Activated CD4-positive, alpha-beta T cell treated with anti-CD3 and anti-CD28 coated beads, Interleukin-2, amount 50 U/mL, for 24 hours (primary cell): ENCODE measurements at places on chromosomes 1 and 21.

DNA sequence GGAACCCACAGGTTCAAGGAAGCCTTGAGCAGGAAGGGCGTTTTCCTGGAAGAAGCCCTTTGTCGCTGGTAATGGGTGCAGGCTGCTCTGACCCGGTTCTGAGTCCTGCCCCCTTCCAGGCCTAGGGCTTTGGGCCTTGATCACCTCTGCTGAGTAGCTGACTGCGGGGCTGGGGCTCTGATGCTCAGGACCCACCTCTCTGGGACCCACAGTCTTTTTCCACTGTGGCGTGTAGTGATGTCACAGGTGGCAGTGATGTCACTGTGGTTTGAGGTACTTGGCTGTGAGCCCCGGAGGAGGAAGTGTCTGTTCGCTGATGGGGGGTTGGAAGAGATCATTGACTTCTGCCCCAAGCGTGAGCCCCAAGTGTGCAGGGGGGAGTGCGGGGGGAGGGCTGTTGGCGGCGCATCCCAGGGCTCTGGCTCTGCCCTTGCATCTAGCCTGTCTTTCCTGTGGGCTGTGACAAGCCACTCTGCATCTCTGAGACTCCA is 6.9 kb downstream of the TNFRSF1B start:
- peak; percentile 66 for DNase-seq

DNA sequence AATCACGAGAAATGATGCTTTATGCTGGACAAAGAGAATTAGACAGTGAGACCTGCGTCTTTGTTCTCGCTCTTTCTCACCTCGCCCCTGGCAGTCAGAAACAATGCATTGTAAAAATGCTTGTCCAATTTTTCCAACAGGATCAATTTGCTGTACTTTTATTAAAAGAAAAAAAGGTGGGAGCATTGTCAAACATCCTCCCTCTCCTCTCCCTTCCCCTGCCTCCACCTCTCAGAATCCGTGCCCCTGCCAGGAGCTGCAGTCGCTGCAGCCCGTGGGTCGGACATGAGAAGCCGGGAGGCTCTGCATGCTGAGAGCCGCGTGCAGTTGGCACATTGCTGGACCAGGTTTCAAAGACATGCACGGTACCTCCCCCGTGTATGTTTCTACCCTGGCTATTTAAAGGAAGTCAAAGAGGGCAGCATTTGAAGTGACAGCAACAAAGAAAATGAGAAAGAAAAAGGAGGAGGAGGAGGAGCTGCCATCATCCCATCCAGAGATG is 161.0 kb upstream of the KAZN start:
- no peak for DNase-seq

DNA sequence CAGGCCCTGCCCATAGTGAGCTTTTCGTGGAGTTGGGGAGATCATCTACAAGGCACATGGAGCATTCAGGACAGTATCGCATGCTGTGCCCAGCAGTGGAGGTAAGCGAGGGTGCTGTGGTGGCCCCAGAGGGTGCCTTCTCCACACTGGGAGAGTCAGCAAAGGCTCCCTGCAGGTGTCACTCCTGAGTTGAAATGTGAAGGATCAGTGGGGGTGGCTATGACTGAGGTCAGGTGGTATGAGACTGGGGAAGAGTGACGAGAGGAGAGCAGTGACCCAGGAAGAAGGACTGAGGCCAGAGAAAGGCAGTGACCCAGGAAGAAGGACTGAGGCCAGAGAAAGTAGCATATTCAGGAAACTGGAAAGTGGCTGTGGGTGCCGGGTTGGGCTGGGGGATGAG is 53.0 kb downstream of the SPAG17 start:
- DNase-seq = no peak

- DNase-seq = no peak
Measured at GRCh38 chr1:161900160-161900559, 123.5 kb downstream of the OLFML2B start.

GRCh38 chr1:216303690-216304089 is 119.6 kb downstream of the USH2A start:
- no peak for DNase-seq
